Activated CD4-positive, alpha-beta T cell treated with anti-CD3 and anti-CD28 coated beads, Interleukin-10, Interleukin-2, amounts not matched to agents 100 ng/mL and 50 ng/mL, durations not matched to agents 16 hours and 8 hours (primary cell): ENCODE measurements at places on chromosomes 7 and 10.

GRCh38 chr7:823649-824048, 8.6 kb upstream of the SUN1 start:
- DNase-seq = no peak

DNA sequence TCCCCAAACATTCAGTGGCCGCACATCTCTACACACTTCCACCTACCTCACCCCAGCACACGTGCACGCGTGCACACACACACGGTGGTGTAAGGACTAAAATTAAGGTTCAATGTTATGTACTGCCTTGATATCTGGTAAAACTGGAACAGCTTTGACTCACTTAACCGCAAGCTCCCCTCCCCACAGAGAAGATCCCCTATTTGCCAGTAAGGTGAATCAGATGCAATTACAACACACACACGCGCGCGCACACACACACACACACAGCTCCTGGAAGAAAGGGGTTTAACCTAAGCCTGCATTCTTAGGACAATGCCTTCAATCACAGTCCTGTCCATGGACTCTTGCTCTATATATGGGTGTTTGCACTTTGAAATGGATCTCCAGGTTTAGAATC, 25.5 kb upstream of the VPS41 start:
- DNase-seq = no peak

- DNase-seq = peak; percentile 89
Observed at GRCh38 chr10:73480158-73480557, 15.7 kb downstream of the PPP3CB start.

- DNase-seq = no peak
Observed at GRCh38 chr7:64916-65341, 127.4 kb upstream of the FAM20C start.

- no peak for DNase-seq
Observed at GRCh38 chr10:133224756-133225372, 5.2 kb upstream of the UTF1 start.

GRCh38 chr7:131607291-131608115, 51.1 kb upstream of the PODXL start:
- DNase-seq = no peak

GRCh38 chr10:98403812-98404504, 11.0 kb downstream of the PYROXD2 start:
- DNase-seq = peak; percentile 62

DNA sequence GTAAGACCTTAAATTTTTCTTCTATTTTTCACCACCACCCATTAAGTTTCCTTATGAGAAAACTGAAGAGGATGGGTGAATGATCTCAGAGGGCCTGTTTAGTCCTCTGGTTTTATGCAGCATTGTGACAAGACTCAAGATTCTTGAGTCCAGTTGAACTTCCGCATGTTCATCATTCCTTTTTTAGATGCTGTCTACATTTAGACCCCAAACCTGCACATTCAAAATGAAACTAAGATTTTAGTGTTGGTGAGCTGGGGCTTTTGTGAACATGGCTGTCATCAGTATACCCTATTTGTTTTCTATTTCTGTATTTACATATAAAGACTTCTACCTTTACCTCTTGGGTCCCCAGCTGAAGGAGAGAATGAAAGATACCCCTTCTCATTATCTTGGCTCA, 31.1 kb downstream of the NET1 start:
- peak; percentile 89 for DNase-seq

DNA sequence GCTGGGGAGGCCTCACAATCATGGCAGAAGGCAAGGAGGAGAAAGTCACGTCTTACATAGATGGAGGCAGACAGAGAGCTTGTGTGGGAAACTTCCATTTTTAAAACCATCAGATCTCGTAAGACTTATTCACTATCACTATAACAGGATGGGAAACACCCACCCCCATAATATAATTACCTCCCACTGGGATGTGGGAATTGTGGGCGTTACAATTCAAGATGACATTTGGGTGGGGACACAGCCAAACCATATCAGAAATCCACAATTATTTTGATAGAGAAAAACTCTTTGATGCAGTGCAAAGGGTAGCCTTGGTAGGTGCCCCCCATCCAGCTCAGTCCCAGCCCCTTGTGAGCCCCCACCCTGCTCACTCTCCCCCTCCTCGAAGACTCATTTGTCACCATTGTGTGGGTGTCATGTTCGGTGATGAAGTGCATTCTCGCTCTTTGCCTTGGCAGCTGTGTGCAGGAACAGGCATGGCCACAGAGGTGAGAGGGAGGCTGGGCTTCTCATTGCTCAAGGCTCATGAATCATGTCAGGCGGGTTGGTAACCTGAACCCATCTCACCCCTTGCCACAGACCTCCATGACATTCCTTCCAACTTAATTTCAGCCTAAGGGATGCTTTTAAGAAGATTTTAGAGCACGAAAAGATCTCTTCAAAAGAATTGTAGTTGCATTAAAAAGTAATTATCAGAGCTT, 75.9 kb downstream of the BUB3 start:
- DNase-seq = no peak

GRCh38 chr10:44378626-44379025, 6.3 kb downstream of the CXCL12 start:
- no peak for DNase-seq

GRCh38 chr7:11625669-11626068, 206.3 kb downstream of the THSD7A start:
- no peak for DNase-seq

DNA sequence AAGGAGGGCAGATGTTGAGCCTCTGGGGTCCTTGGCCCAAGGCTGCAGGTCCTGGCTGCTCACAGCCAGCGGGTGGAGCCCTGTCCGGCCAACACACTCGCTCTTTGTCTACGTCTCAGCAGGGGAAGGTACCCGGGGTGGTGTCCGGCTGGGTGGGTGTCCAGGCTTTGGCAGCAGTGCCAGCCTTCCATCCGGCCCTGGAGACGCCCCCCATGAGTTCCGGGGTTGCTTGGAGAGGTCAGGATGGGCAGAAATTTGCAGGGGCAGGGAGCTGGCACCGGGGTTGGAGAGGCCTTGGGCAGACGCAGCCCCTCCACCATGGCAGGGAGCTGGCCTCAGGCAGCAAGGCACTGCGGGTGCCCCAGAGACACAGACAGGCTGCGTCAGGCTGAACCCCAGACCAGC, 42.2 kb upstream of the ELN start:
- DNase-seq = no peak

DNA sequence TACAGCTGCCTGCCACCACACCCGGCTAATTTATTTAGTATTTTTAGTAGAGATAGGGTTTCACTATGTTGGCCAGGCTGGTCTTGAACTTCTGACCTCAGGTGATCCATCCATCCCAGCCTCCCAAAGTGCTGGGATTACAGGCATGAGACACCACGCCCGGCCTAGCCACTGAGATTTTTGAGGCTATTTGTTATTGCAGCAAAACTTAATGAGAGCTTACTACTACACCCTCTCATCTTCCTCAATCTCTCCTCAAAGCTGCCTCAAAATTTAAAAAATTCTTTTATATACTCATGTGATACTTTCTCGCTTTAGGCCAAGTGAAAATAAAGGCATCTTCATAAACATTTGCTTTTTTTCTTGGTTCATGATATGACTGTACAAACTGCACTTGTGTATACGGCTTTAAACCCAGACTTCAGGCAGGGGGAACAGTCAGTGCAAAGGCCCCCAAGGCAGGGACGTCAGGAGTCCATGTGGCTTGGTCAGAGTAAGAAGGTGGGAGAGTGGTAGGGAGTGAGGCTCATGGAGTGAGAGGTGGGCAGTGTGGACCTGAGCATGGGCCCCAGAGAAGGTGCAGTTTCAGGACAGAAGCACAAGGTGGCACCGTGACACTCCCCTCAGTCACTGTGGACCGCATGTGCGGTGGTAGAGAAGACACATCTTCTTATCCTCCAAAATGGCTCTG, 55.5 kb downstream of the SYPL1 start:
- peak; percentile 74 for DNase-seq

DNA sequence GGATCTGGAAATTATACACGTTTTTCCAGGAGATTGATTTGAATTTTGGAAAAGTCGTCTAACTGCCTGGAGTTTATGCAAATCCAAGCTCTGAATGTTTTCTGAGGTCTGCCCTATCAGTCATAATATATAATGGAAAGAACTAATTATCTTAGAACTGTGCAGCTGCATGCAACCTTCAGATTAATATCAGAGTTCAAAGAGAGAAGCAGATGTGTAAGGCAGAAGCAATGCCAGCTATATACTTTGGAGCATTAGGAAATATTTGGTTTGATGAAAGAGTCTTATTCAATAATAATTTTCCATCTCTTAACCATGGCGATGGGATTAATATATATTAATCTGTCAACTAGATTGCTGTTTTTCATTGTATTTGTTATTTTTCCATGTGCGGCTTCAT, 500.9 kb downstream of the NEBL start:
- no peak for DNase-seq
